NCI-H510A (cell line): ENCODE measurements at places on chromosomes 16 and 17.
A peak's percentile ranks its signal among the peaks of the same experiment; 100 is the strongest.

- DNase-seq, result peak; percentile 40
These were observed 7.6 kb downstream of the PITPNM3 start for GRCh38 chr17:6548578-6549330.

DNA sequence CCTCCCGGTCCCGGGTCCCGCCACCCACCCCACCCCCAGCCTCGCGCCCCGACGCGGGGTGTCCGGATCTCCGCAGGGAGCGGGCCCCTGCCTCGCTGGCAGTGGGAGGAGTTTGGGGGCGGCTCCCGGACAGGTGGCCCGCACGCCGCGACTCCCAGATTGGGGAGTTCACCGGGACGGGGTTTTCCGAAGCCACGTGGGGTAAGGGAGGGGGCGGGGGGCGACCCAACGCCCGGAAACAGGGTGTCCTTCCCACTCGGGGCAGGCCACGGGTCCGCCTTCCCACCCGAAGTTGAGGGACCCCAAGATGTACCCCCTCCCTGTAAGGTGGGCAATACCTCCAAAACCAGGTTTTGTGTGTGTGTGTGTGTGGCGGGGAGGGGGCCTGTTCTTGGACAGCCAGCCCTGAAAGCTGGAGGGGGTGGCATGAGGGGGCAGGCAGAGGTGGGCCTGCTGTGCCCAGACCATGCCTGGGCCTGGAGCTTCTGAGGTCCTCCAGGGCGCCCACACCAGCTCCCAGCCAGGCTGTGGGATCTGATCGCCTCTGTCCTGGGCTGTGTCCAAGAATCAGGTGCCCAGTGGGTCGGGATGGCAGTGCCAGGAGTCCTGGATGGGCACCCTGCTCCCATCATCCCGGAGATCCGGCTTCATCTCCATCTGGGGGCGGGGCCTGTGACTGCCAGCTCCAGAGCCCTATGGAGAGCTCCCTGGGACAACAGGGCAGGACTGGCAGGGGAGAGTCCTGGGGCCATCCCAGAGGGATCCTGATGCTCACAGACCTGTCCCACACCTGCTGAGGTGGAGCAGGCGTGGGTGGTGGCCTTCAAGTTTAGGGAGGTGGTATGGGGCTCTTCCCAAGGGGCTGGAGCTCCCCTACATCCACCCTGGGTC is 767 bp downstream of the SYNGR2 start:
- DNase-seq, result peak; percentile 65

DNA sequence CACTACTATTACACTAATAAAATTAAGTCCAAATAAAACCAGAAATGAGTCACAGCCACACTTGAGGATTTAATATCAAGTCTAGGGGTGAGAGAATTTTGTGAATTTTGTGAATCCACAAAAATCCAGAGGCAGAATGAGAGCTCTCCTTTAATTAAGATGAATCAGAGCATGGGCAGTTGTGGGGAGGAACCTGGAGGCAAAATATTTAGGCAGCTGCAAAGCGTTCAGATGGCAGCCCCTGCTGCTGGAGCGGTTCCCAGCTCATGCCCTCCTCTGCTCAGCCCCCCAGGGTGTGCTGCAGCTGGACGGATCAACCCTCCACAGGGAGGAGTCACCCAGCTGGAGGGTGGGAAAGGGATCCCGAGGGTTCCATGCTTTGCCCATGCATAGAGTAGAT is 43.4 kb upstream of the IRX6 start:
- DNase-seq, result no peak

- DNase-seq, result no peak
These were observed 1.2 kb downstream of the CPD start for GRCh38 chr17:30379903-30380381.

GRCh38 chr16:47519037-47519436 is 57.9 kb downstream of the PHKB start:
- DNase-seq, result no peak

GRCh38 chr16:14608604-14609003 is 21.5 kb downstream of the PARN start:
- DNase-seq, result no peak

- no peak for DNase-seq
These were observed 162.8 kb downstream of the IRX3 start for GRCh38 chr16:54123766-54124165.

GRCh38 chr17:40072040-40072734 is 9.4 kb downstream of the THRA start:
- peak; percentile 72 for DNase-seq

GRCh38 chr16:49821614-49822282 is 34.2 kb downstream of the ZNF423 start:
- DNase-seq, result no peak

DNA sequence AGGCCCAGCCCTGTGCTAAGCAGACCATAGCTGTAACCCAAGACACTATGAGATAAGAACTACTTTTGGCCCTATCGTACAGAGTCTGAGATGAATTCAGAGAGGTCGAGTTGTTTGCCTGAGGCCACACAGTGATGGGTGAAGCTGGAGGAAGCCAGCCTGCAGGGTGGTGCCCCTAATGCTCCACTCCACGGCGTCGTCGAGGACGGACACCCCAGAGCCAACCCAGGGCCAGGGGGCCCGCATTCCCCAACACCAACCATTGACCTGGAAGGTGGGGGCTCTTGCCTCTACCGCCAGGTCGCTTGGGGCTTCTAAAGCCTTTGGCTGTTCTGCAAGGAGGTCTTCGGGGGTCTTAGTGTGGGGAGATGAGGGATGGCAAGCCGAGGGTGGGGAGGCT is 84.1 kb downstream of the IRF8 start:
- no peak for DNase-seq

- DNase-seq, result no peak
These were observed 5.0 kb upstream of the PVALEF start for GRCh38 chr17:81160306-81160705.

- no peak for DNase-seq
These were observed 7.7 kb downstream of the IL34 start for GRCh38 chr16:70653809-70654771.

- no peak for DNase-seq
These were observed 2.1 kb downstream of the HCRT start for GRCh38 chr17:42182927-42183734.

DNA sequence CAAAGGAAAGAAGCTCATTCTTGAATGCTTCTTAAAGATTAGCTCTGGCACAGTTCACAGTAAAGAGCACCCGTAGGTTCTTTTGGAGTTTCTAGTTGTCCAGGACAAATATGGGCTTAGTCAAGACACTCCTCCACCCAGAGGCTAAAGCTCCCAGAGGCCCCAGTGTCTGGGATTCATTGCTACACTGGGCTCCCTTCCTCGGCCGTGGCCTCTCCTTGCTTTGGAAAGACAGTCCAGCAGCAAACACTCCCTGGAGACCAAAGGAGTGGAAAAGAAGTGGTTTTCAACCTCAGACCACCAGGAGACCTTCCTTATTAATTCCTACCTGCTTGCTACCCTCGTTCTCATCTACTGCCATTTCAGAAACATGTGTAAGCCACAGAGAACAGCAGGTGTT is 17.1 kb downstream of the PHB1 start:
- no peak for DNase-seq

- no peak for DNase-seq
These were observed 531.9 kb downstream of the GRIN2A start for GRCh38 chr16:9650284-9650683.

DNA sequence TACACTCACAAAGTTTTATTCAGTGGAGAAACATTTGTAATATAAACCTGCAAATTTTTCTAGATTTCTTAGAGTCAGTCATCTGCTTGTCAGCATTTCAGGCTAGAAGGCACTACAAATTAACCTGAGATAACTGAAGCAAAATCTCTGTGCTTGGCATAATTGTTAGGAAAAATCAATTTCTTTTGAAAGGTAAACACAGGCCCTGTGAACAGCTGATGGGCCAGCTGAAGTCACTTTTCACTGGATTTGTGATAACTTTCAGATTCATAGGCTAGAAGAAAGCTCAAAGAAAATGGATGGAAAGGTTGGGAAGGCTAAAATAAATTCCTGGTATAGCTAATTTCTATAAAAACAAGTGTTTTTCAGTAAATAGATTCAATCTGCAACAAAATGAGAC is 34.0 kb upstream of the SLC6A2 start:
- DNase-seq, result no peak

- no peak for DNase-seq
These were observed 207.5 kb downstream of the CDH13 start for GRCh38 chr16:82834151-82834815.

GRCh38 chr17:44543905-44544523 is 13.3 kb upstream of the FZD2 start:
- DNase-seq, result no peak

DNA sequence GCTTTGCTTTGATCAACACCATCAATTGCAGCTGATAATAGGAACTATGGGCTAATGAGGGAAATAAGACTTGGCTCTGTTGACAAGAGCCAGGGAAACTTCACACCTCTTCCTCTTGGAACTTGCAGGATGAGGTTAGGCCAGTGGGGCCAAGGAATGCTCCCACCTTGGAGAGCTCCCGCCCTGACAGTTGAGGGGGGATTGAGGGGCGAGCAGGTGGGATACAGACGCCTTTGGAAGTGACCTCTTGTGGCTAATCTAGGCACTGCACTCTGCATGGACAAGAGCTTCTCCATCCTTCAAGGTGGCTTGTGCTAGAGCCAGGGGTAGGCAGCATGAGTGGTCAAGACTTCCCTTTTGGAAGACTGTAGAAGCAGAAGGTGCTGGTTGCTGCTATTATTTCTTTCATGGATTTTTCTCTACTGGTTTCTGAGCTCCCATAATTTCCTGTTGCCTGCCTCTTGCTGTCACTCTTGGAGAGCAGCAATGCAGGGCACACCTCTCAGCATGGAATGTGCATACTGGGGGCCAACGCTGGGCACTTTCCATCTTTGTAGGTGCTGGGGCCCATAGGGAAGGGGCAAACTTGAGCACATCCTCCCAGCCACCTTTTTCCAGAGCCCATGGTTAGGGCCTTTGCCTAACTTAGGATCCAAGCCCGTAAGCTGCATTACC is 2.3 kb upstream of the PHF12 start:
- no peak for DNase-seq

DNA sequence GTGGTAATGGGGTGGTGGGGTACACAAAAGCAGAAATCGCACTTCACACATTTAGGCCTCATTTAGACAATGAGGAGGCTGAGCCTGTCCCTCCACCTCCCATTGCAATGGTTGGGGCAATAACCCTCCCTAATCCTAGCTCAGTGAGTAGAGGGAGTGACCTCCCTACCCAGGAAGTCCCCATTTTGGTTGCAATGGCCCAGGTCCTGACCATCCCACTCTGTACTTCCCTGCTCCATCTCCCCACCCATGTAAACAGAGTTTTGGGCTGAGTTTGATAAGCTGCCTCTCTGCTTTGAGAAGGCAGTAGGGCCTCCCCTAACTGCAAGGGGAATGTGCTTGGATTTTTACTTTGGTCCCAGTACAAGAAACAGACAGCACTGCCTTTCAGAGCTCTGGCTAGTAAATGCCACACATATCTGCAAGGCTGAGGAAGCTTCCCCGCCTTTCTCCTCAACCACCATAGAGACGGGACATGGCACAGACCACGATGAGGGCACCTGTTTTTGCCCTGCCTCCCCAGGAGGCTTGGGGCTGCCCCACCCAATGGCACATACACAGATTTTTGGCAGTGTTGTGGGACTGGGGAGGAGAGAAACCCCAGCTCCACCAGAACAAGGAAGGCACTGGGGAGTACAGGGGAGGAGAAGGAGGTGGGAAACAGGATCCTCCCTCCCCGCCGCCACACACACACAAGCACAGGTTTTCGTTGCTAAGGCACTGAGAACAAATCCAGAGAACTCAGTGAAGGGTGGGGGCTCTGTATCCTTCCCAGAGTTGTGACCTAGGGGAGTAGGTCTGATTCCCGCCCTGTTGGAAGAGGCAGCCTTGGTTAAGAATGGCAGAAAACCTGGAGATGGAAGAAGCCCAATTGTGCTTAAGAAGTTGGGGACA is 7.3 kb downstream of the VAT1 start:
- DNase-seq, result no peak

- no peak for DNase-seq
These were observed 100.5 kb downstream of the CYB561 start for GRCh38 chr17:63345611-63346010.

- DNase-seq, result no peak
These were observed 59.0 kb upstream of the RPH3AL start for GRCh38 chr17:411421-412120.

DNA sequence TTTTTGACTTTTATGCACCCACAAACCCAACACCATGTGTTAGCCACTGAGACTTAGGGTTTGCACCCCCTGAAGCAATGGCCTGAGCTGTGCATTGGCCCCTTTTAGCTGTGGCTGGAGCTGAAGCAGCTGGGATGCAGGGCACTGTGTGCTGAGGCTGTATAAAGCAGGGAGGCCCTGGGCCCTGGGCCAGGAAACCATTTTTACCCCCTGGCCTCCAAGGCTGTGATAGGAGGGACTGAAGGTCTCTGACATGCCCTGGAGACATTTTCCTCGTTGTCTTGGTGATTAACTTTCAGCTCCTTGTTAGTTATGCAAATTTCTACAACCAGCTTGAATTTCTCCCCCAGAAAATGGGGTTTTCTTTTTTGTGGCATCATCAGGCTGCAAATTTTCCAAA is 6.7 kb upstream of the ANKFN1 start:
- DNase-seq, result no peak

- DNase-seq, result no peak
These were observed at the start of gene NPB for GRCh38 chr17:81902023-81902652. TSS of gene NPB (plus strand) at chr17:81902238. CDS start at chr17:81902278, 40 bp downstream.

DNA sequence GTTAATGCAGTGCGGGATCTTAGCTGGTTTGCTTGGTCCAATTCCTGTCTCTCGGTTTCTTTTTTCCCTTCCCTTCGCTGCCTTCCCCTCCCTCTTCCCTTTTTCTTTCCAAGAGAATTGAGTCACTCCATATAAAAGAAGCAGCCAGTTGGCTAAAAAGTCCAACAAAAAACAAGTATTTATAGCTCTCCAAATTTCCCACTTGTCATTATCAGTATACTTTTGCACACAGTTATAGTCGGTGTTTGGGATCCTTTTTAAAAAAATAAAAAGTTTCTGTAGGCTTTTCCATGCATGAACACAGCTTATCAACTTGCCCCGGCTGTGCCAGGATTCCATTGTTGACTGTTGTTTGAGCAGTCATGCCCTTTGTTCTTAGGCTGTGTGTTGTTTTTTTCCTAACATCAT is 24.9 kb downstream of the HMOX2 start:
- DNase-seq, result no peak

DNA sequence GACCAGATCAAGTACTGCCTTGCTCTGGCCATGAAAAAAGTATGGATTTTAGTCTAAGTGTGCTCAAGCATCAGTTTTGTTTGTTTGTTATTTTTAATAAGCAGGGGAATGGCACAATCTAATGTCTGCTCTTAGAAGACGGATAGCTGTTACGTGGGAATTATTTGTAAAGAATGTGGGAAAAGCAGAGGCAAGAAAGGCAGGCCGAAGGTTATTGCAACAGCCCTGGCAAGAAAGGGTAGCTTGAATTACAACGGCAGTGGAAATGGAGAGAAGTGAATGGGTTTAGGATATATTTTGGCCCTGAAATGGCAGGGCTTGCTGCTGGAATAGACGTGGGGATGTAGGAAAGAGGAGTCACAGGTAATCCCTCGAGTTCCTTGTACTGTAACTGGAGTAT is 987 bp upstream of the HASPIN start:
- no peak for DNase-seq

DNA sequence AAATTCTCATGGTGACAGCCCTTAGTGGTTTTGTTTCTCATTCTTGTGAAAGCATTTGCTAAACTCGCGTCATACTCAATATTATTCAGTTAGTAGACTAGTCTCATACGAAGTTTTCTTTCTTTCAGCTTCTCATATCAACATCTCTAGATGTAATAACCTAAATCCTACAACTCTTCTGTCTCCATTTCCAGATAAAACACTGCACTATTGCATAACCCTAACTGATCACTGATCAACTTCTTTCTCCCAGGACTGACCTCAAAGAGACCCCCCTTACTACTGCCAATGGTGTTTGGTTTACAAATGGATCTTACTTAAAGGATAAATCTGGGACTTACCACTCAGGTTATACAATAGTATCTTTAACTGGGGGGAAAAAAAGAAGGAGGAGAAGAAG is 36.3 kb upstream of the TEKT1 start:
- DNase-seq, result no peak
